ENCODE measurements at places on chromosomes 7 and 10.

GRCh38 chr7:94005753-94006152 lies 1.6 kb upstream of the BET1 start:
- no peak for DNase-seq

DNA sequence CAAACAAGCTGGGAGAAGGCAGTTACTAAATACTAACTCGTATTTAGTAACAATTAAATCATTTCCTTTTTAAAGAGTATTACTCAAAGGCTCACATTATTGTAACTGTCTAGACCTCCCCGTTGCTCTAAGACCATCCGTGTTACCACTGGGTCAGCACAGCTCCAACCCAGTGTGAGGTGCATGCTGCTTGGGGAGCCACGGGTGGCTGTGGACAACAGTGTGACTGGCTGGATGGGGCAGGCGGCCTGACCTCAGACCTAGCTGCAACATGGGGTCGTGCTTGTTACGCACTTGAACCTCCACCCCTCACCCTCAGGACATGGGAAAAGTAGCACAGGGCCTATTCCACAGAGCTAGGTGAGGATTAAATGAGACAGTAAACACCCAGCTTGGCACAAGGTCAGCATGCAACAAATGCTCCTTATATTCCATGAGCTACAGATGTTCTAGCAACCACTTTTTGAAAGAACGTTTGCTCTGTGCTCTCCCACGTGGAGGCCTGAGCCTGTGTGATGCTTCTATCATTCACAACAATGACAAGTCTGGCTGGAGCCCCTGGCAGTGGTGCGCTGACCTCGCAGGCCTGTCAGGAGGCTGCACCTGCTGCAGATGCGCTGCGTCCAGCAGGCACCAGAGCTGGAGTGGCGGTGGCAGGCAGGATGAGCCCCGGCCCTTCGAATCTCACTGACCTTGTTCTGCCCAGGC lies 135.7 kb downstream of the PKD1L1 start:
- DNase-seq, result no peak

DNA sequence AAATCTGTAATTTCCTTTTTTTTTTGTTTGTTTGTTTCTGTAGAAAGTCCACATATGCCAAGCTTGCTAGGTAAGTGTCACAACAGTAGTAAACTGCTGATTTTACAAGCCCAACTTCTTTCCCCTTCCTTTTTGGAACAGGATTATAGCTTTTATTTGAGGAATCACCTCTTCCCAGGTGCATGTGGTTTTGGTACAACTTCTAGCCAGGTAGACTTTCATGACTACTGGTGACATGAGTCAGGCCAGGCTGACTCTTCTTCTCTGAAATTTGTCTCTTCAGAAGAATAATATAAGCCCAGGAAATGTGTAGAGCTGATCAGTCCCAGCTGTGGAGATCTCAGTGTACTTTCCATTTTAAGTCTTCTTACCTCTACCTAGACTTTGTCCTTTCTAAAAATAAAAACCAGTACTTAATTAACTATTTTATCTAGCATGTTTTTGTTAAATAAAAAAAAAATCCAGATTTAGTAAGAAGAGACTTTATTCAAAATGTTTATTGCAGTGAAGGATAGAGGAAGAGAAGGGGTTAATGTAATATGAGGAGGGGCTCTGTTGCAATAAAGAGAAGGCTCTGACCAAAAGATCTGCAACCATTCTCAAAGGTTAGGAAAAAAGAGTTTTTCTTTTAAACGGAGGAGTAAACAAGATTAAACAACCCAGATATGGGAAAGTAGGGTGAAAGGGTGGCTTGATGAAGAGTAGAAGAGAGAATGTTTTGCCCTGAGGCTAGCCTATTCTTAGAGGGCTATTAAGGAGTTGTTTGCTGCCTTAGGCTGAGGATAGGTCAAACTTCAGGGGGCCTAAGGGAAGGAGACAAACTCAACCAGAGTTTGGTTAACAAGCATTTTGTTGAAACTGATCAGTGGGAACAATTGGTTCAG lies 664.2 kb downstream of the SORCS1 start:
- DNase-seq, result no peak

DNA sequence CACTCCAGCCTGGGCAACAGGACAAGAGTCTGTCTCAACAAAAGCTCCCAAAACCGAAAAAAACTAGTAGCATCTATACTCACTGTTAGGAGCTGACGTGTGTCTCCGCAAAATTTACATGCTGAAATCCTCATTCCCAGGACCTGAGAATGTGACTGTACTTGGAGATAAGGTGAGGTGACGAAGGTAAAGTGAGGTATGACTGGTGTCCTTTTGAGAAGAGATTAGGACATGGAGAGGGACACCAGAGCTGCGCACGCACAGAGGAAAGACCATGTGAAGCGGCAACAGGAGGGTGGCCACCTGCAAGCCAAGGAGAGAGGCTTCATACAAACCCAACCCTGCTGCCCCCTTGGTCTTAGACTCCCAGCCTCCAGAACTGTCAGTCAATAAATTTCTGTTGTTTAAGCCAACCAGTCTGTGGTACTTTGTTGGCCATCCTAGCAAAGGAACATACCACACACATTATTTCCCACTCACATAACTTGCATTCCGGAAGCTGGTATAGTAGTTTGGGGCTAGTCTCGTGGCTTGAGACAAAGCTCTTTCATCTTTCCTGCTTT lies 1154.0 kb upstream of the CELF2 start:
- no peak for DNase-seq

DNA sequence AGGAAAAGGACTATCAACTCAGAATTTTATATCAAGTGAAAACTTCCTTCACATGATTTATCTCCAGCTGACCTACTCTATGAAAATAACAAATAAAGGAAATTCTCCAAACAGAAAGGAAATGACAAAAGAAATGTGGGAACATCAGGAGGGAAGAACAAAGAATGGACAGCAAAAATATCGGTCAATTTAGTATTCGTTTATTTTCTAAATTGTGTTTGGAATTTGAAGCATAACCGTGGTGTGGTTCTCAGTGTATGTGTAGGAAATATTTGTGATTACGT lies 8.7 kb downstream of the WDR37 start:
- DNase-seq, result no peak
